Effector CD4-positive, alpha-beta T cell (primary cell): ENCODE measurements at places on chromosomes 12 and 14.

GRCh38 chr12:80681-81190 lies 14.2 kb downstream of the IQSEC3 start:
- no peak for DNase-seq

- no peak for DNase-seq
Measured at GRCh38 chr14:68684466-68685418, 108.1 kb downstream of the ZFP36L1 start.

DNA sequence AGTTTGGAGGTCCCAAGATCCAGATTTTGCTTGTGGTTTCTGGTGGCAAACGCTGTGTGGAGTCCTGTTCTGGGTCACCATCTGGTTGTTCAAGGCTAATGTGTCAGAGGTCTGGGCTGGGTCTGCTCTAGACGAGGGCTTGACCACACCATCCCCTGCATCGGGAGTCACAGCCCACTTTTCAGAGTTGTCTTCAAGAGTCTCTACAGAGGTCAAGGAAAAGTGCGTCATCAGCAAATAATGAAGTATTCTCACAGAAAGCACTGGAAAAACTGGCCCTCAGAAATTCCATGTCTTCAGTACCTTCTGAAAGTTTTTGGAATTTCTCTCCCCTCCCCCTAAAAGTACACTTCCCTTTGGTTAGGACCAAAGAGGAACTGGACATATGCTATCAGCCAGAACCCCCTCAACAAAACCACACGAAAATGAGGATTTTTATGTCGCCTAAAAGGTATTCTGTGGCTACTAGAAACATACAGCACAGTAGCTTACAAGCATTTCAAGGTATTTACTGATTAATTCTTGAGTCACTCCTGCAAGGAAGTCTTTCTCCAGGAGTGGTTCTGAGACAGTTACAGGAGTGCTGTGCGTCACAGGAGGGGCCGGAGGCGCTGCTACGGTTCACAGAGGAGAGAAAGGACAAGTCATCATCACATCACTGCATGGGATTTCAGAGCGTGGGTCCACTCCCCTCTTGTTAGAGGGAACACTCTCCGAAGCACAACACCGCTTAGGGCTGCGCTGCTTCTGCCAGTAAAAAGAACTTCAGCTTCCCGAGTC lies 35.4 kb downstream of the RAD52 start:
- no peak for DNase-seq

DNA sequence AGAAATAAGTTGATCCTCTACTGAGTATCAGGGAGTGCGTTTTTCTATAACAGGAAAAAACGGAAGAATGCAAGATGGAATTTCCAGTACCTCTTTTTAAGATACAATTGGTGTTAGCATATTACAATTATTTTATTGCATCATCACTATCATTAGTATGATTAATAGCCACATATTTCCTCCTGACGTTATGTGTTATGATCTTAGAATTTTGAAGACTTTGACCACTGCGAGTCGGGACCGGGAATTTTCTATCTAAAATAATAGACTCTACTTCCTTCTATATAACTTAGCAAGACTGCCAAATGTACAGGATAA lies 679 bp upstream of the SAV1 start:
- DNase-seq: no peak

DNA sequence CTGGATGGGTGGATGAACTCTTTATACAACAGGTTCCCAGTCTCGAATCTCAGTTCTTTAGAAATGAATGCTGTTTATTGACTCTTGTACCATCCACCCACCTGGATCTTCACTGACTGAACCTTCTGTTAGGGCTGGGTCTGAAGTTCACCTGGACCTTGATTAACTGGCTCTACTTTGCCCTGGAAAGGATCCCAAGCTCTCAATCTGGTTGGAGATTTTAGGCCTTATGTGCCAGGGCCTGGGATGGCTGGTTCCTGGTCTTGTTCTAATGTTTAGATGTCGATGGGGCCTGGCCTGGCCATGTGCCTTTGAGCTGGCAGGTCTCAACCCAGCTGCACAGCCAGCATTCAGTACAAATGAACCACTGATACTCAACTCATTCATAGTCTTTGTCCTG lies 76.5 kb upstream of the MED13L start:
- no peak for DNase-seq

- no peak for DNase-seq
Measured at GRCh38 chr14:94139006-94139405, 9.6 kb upstream of the IFI27L2 start.

- no peak for DNase-seq
Measured at GRCh38 chr12:53219292-53219955, 12.4 kb upstream of the ITGB7 start.

- DNase-seq: no peak
Measured at GRCh38 chr12:120237360-120238171, 28.0 kb downstream of the PXN start.

- no peak for DNase-seq
Measured at GRCh38 chr14:39368261-39368959, 63.8 kb downstream of the FBXO33 start.

GRCh38 chr12:44155358-44155757 lies 319.5 kb downstream of the TMEM117 start:
- no peak for DNase-seq

GRCh38 chr12:92439420-92439805 lies 263.4 kb upstream of the PLEKHG7 start:
- DNase-seq: no peak
